Cortex of kidney (tissue), 1 donor: ENCODE measurements at places on chromosomes 12 and 14.

- DNase-seq = no peak
These were observed 31.9 kb downstream of the VRTN start for GRCh38 chr14:74380172-74380571.

GRCh38 chr12:8685051-8685450 lies 12.7 kb upstream of the RIMKLB start:
- no peak for DNase-seq

GRCh38 chr12:104720339-104721038 lies 237.6 kb downstream of the SLC41A2 start:
- DNase-seq = no peak

GRCh38 chr12:102461501-102461900 lies 18.9 kb downstream of the IGF1 start:
- no peak for DNase-seq

- DNase-seq = no peak
These were observed at the start of gene C14orf39 for GRCh38 chr14:60485598-60486251. Gene C14orf39, minus strand, starts transcription at chr14:60486063. Its CDS starts 985 bp downstream, at chr14:60485078.

- no peak for DNase-seq
These were observed 279.8 kb upstream of the DIO2 start for GRCh38 chr14:80491131-80491530.

DNA sequence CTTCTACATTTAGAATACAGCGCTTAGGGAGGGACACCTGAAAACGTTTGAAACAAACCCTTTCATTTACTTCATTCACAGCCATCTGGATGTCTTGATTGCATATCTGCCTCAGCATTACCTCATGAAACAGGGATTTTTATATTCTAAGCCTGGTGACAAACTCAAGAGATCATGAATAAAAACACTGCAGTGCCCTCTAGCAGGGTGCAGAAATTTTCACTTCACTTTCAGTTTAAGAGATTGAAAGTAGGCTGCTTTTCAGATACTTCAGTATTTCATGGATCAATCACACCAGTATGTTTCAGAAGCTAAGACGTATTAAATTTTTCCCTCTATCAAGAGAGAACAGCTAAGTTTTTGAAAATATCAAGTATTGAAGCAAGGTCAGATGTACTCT lies 467.8 kb downstream of the MDGA2 start:
- DNase-seq = no peak

DNA sequence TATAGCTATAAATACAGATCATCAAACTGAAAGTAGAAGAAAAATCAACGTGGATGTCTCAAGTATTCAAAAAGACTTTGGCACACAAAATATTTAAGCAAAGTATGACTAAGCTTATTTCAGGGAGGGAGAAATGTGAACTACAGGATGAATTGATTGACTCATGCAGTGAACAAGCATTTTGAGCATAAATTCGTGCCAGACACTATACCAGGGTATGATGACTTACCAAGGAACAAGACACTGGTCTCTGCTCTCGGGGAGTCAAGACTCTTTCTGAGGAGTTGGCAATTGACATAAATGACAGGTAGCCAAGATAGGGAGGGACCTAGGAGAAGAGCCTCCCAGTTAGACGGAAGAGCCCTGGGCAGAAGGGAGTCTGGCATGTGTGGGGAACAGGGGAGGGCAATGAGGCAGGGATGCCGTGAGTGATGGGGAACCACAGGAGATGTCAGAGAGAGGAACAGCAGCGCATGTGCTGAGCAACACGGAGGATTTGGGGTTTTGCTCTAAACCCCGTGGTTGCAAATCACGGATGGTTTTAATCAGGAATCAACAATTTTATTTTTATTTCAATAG lies 115.2 kb downstream of the TMEM132D start:
- DNase-seq = no peak

GRCh38 chr12:59886131-59886733 lies 290.4 kb downstream of the SLC16A7 start:
- DNase-seq = no peak

DNA sequence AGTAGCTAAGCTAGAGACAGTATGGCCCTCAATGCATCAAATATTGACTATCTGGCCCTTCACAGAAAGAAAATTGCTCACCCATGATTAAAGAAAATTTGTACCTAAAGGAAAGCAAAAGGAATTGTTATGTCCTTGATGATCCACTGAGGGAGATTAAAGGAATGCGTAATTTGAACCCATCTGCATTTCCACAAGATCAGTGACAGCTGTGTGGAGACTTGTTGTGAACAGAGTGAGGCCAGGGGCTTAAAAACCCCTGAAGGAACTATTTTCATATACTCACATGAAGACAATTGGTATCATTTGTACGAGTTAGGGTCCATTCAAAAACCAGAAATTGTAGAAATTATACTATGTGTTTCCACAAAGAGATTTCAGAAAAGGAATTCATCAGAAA lies 1908.1 kb upstream of the SEL1L start:
- no peak for DNase-seq

DNA sequence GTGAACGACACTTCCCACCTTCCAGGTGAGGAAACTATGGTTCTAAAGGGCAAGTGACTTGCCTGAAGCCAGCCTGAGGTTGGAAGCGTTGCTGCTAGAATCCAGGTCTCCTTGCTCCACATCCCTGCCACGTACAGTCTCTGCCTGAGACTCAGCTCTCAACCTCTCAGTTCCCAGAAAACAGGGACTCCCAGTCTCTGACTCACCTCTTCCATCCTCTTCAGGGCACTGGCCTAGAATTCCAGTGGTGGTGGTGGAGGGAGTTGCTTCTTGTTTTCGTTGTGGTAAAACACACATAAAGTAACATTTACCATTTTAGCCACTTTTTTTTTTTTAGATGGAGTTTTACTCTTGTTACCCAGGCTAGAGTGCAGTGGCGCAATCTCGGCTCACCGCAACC lies 7.3 kb downstream of the GPR68 start:
- no peak for DNase-seq

DNA sequence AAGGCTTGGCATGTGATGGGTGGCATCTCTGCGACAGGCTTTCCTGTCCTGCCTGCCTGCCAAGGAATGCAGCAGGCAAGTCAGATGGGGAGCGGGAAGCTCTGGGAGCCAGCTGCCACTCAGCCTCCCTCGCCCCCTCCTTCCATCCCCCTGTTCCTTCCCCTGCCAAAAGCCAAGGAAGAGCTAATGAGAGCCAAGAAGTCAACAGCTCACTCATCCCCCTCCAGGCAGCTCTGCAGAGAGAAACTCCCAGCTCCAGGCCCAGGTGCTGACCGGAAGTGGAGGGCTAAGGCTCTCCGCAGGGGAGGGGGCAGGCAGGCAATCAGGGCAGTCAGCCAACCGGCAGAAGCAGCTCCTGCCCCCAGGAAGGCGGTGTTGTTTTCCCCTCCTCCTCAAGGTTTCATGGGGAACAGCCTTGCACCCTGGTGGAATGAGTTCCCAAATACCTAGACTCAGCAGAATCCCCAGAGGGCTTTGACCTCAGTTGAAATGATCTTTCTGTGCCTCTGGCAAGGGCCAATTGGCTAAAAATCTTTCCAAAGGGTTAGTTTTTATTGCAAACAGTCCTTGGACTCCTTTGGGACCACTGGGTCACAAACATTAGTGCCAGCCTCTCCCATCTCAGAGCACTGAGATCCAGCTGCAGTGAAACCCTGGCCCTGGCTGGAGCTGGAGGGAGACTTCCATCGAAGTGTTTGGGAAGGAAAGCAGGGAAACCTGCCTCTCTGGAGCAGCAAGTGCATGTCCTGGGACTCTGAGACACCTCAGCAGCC lies 349.1 kb downstream of the DPF3 start:
- no peak for DNase-seq

DNA sequence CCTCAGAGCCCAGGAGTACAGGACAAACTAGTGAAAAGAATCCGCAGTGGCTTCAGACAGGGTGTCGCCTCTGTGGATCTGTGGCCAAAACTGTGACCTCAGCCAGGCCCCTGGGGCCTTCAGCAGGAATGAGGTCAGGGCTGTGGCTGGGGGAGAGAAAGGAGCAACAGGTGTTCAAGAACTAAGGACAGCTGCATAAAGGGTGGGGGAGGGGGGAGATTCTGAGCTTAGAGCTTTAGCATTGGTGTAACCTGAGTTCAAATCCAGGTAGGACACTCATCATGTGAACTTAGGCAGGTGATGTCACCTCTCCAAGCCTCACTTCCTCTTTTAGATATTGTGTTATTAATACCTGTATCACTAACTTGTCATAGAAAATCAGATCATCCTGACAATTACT lies 40.9 kb upstream of the CORO1C start:
- no peak for DNase-seq

DNA sequence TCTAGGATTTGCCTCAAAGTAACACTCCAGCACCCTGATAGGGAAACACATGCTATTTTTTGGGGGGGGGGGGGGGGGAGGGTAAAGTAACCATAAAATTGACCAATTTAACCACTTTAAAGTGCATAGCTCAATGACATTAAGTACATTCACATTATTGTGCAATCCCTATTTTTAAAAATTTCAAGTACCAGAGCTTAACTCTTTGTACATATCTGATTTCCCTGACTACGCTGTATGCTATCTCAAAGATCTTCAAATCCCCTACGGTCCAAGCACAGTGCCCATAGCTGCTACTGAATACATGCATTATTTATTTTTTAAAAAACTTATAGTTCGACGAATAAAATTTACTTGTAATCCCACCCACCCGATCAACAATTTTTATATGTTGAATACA lies 63.0 kb downstream of the BCL2L14 start:
- DNase-seq = no peak

DNA sequence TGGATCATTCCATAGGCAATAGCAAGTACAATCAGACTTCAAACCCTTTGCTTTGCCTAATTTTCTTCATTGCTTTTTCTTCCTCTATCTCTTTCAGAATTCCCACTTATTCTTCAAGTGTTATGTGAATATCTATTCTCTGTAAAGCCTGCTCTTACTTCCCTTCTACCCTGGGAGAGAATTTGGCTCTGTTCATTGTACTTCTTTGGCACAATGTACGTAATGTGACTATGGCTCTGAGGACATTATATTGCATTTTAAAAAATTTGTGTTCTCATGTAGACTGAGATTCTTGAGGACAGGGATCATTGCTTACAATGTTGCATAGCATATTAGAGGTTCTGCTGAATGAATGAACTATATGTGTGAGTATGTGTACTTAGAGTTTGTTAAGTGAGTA lies 16.9 kb upstream of the PRICKLE1 start:
- no peak for DNase-seq

DNA sequence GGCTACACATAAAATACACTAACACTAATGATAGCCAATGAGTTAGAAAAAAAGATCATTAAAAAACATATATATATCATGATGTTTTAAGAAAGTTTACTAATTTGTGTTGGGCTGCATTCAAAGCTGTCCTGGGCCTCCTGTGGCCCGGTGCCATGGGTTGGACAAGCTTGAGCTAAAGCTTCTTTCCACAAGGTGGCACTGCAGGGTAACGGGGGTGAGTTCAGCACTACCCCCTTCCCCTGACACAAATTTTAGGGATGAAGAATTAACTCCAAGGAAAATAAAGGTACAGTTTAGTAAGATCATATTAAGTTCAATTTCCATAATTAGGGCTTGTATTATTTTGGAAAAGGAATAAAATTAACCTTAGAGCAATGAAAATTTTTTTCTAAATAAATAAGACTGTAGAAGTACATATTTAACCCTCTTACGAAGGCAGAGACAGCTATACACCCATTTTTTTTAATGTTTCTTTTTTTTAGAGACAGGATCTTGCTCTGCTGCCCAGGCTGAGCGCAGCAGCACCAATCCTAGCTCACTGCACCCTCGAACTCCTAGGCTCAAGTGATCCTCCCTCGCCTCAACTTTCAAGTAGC lies 38.9 kb downstream of the PPP1R13B start:
- DNase-seq = no peak

- DNase-seq = no peak
These were observed 12.2 kb upstream of the TUBA1A start for GRCh38 chr12:49200919-49201594.

DNA sequence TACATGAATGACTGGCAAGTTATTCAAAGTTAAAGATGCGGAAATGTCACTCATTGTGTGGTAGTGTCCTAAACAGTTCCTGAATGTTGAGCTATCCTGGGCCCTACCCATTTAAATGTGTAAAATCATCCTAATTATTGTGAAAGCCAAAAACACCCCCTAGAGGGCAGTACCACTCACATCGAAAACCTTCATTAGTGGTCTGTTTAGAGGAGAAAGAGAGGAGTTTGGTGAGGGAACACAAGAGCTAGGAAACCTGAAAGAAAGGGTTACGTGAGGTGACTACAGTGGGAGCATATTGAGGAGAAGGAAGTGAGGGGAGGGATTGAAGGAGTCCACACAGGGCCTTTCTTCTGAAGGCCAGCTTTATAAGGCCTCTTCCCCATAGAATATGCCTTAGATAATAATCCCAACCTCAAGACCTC lies 2.5 kb upstream of the TEP1 start:
- DNase-seq = no peak

DNA sequence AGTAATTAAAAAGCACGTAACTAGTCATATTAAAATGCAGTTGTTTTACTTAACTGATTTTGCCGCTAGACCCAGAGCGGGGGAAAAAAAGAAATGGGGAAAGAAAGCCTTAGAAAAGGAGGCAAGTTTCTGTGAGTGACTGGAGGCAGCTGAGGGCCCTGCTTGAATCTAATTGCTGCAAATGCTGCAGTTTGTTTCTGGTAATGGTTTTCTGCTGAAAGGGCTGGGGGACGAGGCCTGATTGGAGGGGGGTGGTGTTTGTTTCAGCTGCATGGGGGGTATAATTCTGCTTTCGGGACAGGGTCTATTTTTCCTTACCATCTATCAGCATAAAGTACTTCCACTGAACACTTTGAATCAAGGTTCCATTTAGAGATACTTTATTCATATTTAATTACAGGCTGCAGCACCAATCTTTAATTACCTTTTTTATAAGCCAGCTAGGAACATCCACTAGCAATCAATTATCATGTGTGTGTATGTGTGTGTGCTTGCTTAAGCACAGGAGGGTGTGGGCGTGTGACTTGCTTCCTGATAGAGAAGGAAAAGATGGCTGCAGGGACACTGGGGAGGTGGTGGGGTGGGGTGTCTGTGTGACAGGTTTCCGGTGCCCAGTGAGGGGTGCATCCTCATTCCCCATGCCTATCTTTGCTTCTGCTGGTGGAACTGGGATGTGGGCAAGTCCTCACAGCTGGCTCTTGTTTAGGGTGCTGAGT lies 83.4 kb downstream of the ADCK1 start:
- DNase-seq = no peak

DNA sequence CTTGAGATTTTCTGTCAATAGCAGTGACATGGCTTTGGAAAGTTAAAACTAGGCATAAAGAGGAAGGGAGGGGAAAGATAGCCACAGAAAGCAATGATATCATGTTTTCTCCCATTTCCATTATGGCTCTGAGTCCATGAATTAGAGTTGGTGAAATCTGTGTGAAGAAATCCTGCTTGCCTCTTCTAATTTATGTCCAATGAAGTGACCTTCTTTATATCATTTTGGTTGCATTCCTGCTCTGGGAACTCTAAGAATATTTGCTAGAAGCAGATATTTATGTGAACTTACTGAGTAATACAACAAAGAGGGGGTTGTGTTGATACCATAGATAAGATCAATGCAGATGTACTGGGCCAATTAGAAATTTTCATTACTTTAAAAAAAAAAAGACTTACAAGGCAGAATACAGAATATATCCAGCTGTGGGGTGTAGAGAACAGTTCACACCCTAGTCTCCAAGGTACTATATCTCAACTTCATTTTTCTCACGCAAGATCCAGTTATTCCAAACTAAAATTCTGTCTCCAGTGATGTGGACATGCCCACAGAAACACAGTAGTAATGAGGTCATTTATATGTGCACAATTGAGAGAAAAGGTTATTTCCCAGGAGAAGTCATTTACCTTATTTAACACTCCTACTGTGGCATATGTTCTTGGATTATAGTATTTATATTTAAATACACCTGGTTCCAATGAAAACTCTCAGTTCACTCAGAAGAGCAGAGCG lies 51.5 kb upstream of the KCNJ8 start:
- no peak for DNase-seq
